ENCODE measurements at places on chromosomes 16 and 17. TPM values are rescaled to one million over a fixed set of nuclear protein-coding genes. Genes with fewer than 3 reads are reported as not detected.

- DNase-seq = no peak
Observed at GRCh38 chr17:28199115-28199514, 119.9 kb upstream of the TMEM97 start.

DNA sequence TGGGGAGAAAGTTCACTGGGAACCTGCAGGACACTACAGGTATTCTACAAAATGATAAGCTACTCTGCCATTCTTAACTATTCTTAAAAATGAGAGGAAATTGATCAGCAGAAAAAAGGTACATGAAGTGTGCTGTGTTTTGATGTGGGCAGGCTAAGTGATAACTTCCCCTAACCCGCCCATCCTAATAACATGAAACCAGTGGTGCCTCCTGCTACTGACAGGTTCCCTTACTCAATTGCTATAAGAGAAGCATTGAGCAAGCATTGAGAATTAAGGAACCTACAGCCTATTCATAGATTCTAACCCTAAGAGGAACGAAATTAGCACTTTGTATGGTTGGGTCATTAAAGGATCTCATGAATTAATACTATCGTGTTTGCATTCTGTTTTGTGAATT lies 18.9 kb downstream of the XYLT1 start:
- DNase-seq = no peak

DNA sequence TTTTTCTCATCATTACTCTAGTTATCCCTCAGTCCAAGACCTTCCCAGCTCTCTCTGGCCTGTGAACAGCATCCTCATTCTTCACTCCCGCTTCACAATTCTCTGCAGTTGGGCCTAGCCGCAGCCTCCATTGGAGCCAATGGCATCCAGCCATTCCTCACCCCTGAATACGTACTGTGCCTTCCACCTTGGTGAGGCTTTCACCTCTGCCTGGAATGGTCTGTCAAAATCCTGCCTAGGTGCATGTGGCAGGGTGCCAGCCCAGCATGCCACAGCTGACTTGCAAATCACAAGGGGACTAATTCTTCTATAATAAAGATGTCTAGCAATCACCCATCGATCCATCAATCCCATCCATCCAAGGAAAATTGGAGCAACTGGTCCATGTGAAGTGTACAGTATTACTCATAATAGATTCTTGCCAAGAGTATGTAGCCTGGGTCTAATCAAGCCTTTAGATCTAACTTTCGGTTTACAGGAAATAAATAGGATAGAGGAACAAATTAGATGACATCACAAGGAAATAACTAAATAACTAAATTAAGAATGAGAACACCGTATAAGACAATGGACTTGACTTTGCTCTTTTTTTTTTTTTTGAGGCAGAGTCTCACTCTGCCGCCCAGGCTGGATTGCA lies 5.1 kb upstream of the CX3CL1 start:
- no peak for DNase-seq

GRCh38 chr17:17844079-17844478 lies 7.3 kb upstream of the SREBF1 start:
- DNase-seq = no peak

- DNase-seq = no peak
Observed at GRCh38 chr16:81864646-81865382, 85.7 kb downstream of the PLCG2 start.

DNA sequence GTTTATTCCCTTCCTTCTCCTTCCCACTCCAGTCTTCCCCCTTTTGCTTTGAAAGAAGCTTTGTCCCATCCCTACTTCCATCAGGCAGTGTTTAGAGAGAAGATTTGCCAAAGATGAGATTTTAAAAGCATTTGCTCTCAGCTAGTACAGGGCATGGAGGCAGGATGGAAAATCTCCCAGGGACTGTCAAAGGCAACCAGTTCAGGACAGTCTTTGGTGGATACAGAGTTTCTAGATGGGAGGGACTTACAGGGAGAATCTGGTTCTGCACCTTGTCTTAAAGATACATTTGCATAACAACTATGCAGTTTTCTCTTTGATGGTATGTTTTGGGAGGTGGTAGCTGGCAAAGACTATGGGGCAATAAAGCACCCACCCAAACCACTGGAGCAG lies 26.2 kb downstream of the CHD9 start:
- DNase-seq = no peak

- DNase-seq = no peak
Observed at GRCh38 chr17:47286198-47286914, 32.7 kb downstream of the ITGB3 start.

- DNase-seq = no peak
Observed at GRCh38 chr16:59971264-59971663, 1237.1 kb upstream of the GOT2 start.

DNA sequence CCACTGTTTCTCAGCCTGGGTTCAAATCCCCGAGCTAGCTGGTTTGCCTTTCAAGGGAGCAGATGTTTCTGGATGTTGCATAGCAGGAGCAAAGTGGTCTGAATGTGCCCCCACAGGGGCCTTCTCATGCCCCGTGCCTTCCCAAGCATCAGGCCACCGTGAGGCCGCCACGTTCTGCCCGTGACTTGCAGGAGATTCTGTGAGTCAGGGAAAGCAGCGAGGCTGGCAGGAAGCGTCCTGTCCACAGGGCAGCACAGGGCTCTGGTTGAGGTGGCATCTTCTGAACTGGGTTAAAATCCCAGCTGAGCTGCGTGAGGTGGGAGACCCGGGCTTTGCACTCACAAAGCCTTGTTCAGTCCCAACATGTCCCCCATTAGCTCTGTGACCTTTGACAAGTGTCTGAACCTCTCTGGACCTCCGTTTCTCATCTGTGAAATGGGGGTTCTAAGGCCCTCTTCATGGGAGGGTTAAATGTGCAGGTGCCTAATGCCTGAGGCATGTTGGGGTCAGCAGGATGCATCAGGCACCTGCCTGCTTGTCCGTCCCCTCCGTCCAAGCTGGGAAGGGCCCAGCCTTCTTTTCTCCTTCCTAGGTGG lies 94.8 kb upstream of the PLCG2 start:
- no peak for DNase-seq

- no peak for DNase-seq
Observed at GRCh38 chr16:72921106-72921505, 126.8 kb downstream of the ZFHX3 start.

- DNase-seq = peak; percentile 81
Observed at GRCh38 chr17:81044764-81045589, 10.0 kb downstream of the BAIAP2 start.

- no peak for DNase-seq
Observed at GRCh38 chr17:48868916-48869500, 23.6 kb upstream of the ATP5MC1 start.

- DNase-seq = no peak
Observed at GRCh38 chr16:72188541-72188940, 16.6 kb upstream of the PMFBP1 start.

- DNase-seq = no peak
Observed at GRCh38 chr16:83214671-83215070, 587.9 kb downstream of the CDH13 start.

DNA sequence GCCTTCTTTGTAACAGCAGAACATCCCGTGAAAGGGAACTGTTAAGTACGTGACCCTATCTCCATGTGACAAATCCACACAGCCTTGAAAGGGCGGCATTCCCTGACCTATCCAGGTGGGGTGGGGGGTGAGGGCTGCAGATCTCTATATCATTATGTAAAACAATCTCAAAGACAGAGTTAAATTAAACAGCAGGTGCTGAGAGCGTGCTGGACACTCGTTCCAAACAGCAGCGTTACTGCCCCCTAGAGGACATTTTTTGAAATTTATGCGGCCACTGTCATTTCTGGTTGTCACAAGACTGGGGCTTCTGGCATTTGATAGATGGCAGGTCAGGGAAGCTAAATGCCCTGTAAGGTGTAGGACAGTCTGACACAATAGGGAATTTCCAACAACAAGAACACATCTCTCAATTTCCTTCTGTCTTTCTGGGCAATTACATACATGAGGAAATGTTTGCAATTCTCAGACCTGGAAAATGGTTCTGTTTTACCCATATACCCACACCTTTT lies 6.7 kb upstream of the SLC25A39 start:
- DNase-seq = peak; percentile 85

GRCh38 chr17:77361986-77362620 lies 221.3 kb downstream of the SEC14L1 start:
- DNase-seq = no peak

- no peak for DNase-seq
Observed at GRCh38 chr17:4503283-4504025, 4.8 kb downstream of the SPNS2 start.

DNA sequence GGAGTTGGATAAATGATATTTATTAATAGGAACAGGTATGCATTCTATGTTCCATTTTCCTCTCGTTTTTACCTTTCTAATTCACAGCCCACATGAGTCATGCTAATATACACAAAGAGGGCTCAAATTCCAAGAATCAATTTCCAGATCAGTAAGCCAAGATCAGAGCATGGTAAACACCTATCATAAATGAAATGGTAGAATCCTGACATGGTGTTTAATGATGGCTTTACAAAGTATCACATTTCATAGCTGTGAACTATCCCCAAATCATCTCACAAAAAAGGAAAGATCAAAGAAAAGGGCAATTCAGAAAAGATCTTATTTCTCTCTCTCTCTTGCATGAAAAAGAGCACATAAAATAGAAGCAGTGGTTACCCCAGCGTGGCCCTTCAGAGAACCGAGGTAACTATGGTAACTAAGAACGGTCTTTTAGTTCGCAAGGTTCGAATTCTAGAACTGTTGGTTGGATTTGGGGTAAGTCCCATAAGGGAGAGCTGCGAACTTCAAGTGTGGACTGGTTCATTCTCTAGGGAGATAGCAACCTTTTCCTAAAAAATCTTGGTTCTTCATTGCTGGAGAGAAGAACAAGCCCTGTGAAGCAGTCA lies 73.0 kb downstream of the MARCHF10 start:
- DNase-seq = no peak

DNA sequence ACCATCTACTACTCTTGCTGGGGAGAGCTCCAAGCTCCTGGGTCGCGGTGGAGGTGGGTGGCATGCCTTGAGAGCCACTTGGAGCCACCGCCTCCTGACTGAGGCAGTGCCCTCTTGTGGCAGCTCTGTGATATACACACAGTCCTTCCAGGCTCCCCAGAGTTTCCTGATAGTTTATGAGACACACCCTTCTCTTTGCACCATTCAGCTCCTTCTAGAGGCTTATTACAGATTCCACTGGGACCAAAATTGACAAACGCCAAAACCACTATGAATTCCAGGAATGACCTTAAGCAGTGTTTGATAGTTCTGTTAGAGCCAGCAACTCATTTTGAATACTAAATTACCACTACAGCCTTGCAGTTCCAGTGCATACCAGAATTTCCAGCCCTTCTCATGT lies 170.1 kb upstream of the CDH13 start:
- peak; percentile 56 for DNase-seq

The NPW gene
- total RNA-seq = not detected

The OMG gene
- not detected for total RNA-seq

The KRTAP17-1 gene
- not detected for total RNA-seq

The ANKRD40CL gene
- total RNA-seq = not detected

The TP53TG3C gene
- total RNA-seq = not detected

The ADAD2 gene
- 0.42 TPM for total RNA-seq

The KRT33B gene
- not detected for total RNA-seq

The CCL7 gene
- total RNA-seq = not detected

The OR1E1 gene
- not detected for total RNA-seq
